ENCODE measurements at places on chromosomes 11 and 22.

DNA sequence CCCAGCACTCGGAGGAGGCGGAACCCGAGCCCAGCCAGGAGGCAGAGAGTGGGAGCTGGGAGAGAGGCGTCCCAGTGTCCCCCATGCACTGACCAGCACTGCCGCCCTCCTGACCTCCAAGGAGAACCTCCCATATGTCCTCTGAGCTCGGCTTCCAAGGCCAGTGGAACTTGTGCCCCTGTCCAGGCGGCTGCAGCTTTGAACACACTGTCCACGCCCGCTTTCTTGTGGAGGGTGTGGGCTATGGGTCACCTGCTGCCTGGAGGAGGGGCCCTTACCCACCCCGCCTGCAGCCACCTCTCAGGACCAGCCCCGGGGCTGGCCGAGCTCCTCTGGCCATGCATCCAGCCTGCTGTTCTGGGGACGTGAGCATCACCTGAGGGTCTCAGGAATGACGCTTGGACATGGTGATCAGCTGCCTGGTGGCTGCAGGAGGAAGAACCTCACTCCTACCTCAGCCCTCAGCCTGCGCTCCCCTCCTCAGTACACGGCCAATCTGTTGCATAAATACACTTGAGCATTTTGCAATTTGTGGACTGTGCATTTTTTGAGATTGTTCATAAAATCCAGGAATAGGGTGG, 22.2 kb upstream of the MUC5B start:
- no peak for DNase-seq

- DNase-seq, result no peak
Measured at GRCh38 chr11:78339483-78339882, 78.1 kb downstream of the GAB2 start.

GRCh38 chr22:44941207-44941606, 68.6 kb downstream of the PHF21B start:
- no peak for DNase-seq

GRCh38 chr11:11588243-11588642, 33.6 kb downstream of the GALNT18 start:
- DNase-seq, result no peak

DNA sequence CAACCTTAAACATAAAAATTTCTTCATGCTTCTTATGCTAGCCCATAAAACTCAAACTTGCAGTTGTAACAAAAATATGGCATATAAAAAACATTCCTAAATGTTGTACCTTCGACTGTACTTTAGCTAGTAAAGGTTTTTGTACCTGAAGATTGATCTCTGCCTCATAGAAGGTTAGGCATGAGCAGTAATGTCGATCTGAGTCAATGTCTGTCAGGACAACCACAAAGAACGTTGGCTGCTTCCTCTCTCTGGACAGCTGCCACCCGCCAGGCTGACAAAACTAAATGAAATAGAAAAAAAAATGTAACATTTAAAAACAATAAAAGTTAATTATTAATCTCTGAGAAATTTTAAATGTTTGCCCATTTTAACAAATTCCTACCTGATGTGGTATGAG, 251.3 kb downstream of the SBF2 start:
- DNase-seq, result no peak

GRCh38 chr22:17981497-17981896, 42.9 kb downstream of the MICAL3 start:
- no peak for DNase-seq

DNA sequence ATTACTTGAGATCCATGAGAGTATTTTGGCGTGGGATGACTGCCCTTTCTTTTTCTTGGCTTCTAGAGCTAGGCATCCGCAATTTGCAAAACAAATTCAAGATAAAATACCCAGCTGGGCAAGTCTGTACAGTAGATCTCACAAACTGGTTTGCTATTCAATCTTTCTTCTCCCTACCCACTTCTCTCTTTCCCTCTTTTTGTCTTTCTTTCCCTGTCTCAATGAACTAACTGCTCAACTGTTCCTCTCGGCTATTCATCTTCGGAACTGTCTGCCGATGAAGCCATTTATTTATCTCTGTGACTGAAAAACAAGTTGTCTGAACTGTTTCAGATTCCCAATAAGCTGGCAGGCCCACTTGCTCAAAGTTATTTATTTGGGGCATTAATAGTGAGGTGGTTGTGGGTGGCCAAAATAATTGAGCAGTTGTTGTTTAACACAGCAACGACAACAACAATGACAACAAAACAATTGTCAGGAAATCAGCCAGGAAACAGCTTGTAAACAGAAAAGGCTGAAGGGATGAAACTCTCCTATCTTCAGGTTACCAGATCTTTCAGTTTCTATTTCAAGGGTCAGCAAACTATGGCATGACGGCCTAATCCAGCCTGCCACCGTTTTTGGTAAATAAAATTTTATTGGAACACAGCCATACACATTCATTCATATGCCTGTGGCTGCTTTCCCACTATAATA, 76.0 kb upstream of the MTMR2 start:
- DNase-seq, result no peak

DNA sequence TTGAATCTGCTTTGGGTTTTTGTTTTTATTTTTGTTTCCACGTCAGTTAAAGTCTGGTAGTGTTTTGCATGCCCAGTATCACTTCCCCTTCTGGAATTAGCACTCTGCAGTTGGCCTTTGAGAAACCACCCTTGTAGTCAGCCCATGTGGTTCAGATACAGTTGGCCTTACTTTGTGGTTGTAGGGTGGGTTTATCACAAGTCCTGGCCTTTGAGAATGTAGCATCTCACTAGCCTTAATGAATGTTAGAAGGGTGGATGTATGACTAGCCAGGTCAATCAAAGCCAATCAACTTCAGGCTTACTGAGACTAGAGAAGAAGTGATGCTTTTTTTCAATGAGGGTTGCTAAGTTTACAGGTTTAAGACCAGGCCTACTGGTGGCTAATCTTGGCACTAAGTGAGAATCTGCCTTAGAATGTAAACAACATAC, 19.8 kb downstream of the ARL14EP start:
- no peak for DNase-seq

- DNase-seq, result no peak
Measured at GRCh38 chr11:69325446-69325845, 31.5 kb downstream of the MYEOV start.

DNA sequence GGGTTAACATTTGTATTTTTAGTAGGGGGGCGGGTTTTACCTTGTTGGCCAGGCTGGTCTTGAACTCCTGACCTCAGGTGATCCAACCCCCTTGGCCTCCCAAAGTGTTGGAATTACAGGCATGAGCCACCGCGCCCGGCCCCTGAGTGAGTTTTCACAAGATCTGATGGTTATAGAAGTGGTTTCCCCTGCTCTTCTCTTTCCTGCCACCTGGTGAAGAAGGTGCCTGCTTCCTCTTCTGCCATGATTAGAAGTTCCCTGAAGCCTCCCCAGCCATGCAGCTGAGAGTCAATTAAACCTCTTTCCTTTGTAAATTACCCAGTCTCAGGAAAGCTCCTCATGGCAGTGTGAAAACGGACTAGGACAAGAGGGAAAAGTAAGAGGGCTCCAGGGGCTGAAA, 259.1 kb upstream of the PLET1 start:
- no peak for DNase-seq

GRCh38 chr11:103729617-103730016, 306.8 kb upstream of the DDI1 start:
- no peak for DNase-seq

DNA sequence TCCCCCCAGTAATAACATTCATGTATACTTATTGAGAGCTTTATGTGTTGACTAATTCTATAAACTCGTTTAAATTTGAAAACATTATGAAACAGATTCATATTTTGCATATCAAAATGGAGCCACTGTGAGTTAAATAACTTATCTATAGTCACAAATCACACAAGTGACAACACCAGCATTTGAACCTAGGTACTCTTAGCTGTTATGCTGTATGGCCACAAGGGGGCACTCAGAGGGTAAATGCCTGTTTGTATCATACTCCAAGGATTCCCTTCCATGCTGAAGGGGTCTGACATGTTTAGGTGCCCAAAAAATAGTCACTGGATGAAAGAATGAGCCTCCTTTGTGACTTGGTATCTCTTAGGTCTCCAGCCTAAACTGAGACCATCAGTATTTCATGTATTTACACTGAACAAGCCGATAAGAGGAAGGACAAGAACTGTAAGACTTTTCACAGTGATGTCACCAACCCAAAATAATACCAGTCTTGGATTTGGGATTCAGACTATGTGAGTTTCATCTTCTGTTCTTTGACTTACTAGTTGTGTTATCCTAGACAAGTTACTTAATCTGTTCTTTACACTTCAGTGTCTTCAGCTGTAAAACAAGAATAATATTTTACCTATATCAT, 12.2 kb upstream of the OR52D1 start:
- DNase-seq, result no peak

- no peak for DNase-seq
Measured at GRCh38 chr11:86769219-86769618, 31.1 kb upstream of the PRSS23 start.

DNA sequence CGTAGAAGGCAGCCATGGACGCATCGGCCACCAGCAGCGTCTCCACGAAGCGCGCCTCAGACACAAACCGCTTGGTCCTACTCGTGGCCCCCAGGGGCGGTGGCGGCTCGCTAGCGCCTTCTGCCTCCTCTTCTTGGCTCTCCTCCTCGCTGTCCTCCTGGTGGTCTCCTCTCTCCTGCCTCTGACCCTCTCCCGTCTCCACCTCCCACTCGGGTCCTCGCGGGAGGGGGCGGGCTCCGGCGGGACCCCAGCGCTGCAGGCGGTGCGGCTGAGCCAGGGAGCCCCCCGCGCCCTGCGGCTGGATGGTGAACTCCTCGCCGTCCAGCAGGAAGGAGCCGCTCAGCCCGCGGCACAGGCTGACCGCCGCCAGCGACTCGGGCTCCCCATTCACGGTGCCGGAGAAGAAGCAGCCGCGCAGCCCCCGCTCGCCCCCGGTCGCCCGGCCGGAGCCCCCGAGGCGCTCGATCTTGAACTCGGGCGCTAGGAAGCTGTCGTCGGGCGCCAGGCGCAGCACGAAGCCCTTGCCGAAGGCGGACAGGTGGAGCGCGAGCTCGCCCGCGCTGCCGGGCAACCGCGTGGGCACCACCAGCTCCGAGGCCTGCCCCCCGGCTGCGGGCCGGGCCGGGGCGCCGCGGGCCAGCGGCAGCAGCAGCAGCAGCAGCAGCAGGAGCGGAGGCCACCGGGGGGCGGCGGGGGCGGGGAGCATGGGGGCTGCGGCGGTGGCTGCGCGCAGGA, 661 bp downstream of the ADAMTS8 start:
- no peak for DNase-seq

- DNase-seq, result no peak
Measured at GRCh38 chr11:69499186-69499917, 17.9 kb downstream of the LINC01488 start.

- DNase-seq, result no peak
Measured at GRCh38 chr11:12485328-12485727, 108.0 kb downstream of the PARVA start.

GRCh38 chr11:45369313-45369712, 83.2 kb upstream of the SYT13 start:
- DNase-seq, result no peak

- no peak for DNase-seq
Measured at GRCh38 chr11:83744620-83745192, 458.5 kb upstream of the CCDC90B start.

DNA sequence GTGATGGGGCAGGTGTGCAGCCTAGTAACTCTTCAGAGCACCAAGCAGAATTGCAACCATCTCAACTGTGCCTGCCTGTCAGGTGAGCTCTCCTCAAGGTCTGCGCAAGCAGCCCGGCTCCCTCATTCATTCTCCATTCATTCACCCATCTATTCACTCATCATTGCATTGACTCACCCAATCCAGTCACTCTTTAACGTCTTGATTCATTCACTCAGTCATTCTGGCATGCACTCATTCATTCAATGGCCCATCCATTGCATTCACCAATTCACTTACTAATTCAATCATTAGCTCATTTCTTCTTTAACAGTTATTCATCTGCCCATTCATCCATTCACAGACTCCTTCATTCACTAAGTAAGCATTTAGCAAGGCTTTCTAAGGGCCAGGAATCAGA, 111.8 kb downstream of the PDE2A start:
- no peak for DNase-seq

DNA sequence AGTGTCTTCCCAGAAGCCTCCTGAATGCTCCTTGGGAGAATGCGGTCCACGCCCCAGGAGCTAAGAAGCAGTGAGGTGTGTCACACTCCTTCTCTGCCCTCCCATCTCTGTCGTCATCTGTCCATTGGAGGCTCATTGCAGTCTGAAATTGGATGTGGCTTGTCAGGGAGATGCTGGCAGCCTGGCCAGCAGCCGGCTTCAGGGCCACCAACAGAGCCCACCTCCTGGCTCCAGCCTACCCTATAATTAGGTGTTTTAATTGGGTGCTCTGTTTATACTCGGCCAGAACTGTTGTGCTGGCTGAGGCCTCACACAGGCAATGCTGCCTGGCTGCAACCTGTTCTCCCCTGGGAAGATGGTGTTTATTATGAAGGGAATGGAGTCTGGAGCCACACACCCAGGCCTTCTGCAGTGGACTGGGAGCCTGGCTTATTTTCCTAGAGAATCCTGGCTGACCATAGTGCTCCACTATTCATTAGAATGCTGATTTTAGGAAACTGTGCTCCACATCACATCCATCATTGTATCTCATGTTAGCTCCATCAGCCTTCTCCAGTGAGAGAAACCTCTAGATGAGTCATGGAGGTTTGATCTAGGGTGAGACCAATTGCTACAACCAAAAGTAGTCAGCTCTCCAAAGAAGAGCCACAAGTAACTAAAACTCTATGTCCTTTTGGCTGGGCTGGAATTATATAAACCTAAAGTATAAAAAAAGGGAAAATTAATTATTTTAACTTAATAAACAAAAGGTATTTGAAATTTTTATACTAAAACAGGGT, 86.8 kb upstream of the CRTAM start:
- no peak for DNase-seq

DNA sequence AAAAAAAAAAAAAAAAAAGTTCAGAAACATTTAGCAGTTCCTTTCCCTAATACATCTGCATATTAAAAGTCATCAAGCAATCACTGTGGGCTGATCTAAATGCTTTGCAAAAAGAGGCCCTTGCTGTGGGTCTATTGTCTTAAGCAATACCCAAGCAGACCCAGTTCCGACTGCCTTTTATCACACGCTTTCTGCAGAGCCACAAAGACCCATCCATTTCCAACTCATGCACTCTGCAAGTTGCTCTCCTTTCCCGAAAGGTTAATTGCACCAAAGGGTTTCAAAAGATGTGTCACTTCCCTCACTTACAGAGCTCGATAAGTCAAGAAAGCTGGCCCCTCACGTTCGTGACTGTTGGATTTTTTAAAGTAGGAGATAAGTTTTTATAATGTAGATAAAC, 138.9 kb downstream of the MPPED1 start:
- DNase-seq, result no peak

DNA sequence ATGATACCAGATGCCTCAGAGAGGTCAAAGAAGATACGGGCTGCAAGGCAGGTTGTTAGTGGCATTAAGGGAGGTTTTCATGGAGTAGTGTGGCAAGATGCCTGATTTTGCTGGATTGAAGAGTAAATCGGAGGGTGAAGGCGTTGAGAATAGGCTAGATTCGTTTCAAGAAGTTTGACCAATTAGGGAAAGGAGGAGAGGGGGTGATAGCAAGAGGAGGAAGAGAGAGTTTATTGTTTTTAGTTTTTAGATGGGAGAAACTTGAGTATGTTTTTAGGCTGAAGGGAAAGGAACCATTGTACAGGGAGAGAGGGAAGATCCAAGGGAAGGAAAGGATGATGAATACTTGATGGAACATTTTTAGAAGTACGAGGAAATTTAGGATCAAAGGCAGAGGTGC, 16.5 kb downstream of the CSTPP1 start:
- DNase-seq, result no peak
